ENCODE measurements at places on chromosomes 16 and 17.

DNA sequence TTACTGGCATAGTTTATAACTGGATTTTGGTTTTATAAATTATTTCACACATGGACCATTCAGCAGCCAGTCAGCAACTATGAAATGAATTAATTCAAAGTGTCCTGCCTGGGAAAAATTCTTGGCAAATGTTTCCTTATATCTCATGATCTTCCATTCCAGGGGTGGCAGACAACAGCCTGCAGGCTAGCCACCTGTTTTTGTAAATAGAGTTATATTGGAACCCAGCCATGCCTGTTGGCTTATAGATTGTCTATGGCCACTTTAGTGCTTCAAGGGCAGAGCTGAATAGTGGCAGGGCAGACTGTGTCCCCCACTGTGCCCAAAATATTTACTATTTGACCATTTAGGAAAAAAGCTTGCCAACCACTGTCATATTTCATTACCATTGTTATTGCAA, 613.7 kb downstream of the TMEM114 start:
- DNase-seq = no peak

GRCh38 chr16:17032332-17032731, 438.4 kb downstream of the XYLT1 start:
- no peak for DNase-seq

- no peak for DNase-seq
These were observed 16.4 kb upstream of the SLC13A5 start for GRCh38 chr17:6729531-6729930.

DNA sequence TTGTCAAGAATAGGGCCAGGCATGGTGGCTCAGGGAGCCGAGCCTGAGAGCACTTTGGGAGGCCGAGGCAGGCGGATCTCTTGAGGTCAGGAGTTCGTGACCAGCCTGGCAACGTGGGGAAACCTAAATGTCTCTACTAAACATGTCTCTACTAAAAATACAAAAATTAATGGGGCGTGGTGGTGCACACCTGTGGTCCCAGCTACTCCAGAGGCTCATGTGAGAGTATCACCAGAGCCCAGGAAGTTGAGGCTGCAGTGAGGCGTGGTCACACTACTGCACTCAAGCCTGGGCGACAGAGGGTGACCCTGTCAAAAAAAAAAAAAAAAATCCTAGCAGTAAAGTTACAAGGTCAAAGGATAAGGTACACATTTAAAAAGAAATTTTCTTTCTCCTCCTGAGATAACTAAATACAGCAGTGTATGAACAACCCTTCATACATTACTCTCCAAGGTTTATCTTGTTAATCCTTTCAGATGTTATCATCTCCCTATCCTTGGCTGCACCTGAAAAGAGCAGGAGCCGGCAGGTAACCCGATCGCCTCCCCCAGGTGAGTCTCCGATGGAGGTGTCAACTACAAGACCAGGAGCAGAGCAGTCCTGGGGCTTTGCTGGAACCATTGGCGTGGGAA, 122.3 kb downstream of the GOSR1 start:
- DNase-seq = no peak
